ENCODE measurements at places on chromosomes 7 and 10. TPM values are rescaled to one million over a fixed set of nuclear protein-coding genes. Genes with fewer than 3 reads are reported as not detected.
A peak's percentile ranks its signal among the peaks of the same experiment; 100 is the strongest.

DNA sequence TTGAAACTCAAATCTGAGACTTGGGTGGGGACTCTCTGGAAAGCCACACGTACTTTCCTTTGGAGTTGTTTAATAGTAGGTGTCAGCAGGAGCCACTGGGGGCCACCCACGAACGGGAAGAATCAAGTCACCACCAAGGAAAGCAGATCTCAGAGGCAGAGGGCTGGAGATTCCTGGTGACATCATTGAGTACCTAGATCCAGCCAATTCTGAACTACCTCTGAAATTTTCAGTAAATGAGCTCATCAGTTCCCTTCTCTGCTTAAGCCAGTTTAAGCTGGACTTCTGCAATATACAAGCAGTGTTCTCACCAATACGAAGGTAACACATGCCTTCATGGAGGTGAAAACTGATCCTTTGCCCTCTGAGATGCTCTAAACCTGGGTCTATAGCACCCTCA, 99.3 kb upstream of the SORCS3 start:
- no peak for DNase-seq
- no peak overlapping the region for H3K27ac ChIP-seq
- H3K4me3 ChIP-seq: no peak overlapping the region
- no peaks in the 10 kb centered on the region for H3K36me3 ChIP-seq
- H3K27me3 ChIP-seq: no peaks in the 10 kb centered on the region
- H3K4me1 ChIP-seq: no peaks in the 10 kb centered on the region

DNA sequence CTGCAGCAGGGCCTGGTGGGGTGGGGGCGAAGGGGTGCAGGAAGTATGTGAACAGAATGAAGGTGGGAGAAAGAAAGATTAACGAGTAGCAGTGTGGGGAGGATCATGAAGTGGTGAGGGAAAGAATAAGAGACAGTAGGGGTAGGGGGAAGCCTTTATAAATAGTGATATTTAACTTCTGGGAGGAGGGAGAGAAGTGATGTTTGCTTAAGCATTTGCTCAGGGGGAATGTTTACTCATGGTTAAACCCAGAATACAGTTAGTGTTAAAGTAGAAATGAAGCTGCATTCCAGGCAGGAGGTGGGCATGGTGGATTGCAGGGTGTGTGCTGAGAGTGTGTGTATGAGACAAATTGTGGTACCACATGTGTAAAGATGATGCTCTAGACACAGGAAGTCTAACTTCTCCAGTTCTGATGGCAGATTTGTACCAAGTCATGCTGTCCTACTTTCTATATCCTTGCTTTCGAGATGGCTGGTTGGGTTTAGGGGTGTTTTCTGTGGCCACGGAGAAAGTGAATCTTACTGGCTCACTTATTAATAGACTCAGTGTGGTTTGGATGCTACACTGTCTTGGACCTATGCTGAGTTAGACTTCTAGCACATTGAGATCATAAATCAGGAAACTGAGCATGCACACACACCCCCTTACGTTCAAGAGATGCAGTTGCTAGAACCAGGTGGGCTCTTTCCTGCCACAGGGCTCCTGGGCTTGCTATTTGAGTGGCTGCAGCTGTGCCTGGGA, 10.6 kb upstream of the DNMBP start:
- H3K27me3 ChIP-seq: peaks cover 4% of the 10 kb centered on the region
- no peaks in the 10 kb centered on the region for H3K4me1 ChIP-seq
- no peak for DNase-seq
- H3K4me3 ChIP-seq: no peak overlapping the region
- H3K27ac ChIP-seq: no peak overlapping the region
- no peaks in the 10 kb centered on the region for H3K36me3 ChIP-seq

DNA sequence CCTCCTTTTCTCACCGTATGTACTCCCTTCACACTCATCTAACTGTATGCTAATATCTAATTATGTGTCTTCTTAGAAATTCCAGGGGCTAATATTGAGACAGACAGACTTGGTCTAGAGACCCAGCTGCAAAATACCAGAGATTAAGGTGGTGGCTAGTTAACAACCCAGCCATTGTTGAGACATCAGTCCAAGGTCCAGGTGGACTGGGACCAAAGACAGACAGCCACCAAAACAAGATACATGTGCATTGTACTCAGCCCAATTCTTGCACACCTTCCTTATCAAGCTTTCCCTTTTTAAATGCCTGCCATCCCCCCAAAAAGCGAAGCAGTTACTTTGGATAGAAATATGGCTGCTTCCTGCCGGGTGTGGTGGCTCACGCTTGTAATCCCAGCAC, 43.3 kb upstream of the LRRN3 start:
- no peaks in the 10 kb centered on the region for H3K4me1 ChIP-seq
- H3K36me3 ChIP-seq: no peaks in the 10 kb centered on the region
- H3K27me3 ChIP-seq: no peaks in the 10 kb centered on the region
- no peak overlapping the region for H3K4me3 ChIP-seq
- H3K27ac ChIP-seq: no peak overlapping the region
- no peak for DNase-seq

GRCh38 chr7:106110238-106110560, 1.9 kb downstream of the SYPL1 start:
- peak overlapping the region; percentile 87 for H3K4me3 ChIP-seq
- no peak overlapping the region for H3K27ac ChIP-seq
- no peak for DNase-seq
- peaks cover 16% of the 10 kb centered on the region for H3K4me1 ChIP-seq
- no peaks in the 10 kb centered on the region for H3K36me3 ChIP-seq

DNA sequence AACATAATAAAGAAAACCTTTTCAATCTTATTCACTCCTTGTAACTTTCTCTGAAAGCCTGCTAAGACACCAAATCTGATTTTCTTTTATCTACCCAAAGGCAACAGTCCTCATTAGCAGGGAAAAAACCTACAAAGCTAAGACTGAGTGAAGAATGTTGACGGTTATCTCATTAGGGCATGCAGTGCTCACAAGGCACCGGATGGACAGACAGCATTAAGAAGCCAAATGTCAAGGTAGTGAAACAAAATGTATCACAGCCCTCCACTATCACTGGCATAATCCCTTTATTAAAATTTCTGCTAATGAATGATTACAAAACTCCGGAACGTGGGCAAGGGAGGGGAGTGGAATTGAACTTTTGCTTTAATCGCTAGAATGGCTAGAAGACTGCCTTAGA, 442.8 kb downstream of the NEBL start:
- no peaks in the 10 kb centered on the region for H3K4me1 ChIP-seq
- H3K27me3 ChIP-seq: no peaks in the 10 kb centered on the region
- no peaks in the 10 kb centered on the region for H3K36me3 ChIP-seq
- H3K4me3 ChIP-seq: no peak overlapping the region
- H3K27ac ChIP-seq: no peak overlapping the region

GRCh38 chr7:66609176-66609575, 19.5 kb upstream of the KCTD7 start:
- H3K36me3 ChIP-seq: no peaks in the 10 kb centered on the region
- no peaks in the 10 kb centered on the region for H3K4me1 ChIP-seq
- DNase-seq: no peak
- no peaks in the 10 kb centered on the region for H3K27me3 ChIP-seq

DNA sequence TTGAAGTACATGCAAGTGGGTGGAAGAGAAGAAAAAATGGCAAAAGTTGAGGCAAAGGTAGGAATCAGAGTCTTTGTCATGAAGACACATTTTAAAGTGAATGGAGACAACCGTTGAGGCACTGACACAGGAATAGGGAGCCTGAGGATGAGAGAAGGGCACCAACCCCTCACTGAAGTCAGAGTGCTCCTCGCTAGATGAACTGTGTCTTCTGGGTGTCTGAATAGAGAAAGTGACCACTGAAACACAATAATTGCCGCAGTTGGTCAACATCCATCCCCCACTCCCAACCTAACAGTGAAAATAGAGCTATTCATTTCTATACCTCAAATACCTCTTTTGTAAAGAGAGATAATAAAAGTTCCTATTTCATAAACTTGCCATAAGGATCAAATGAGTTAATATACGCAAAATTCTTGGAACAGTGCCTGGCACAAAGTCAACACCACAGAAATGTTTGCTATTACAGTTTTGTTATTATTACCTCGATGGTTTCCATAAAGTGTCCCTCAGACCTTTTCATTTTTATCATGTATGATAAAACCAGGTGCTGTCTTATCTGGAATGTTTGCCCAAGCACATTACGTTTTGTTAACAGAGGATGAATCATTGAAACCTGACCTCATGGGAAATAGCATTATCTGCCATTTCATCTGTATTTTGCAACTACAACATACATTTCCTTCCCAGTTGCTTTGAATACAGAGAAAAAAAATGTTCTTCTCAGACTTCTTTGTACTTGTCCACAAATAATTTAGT, 61.8 kb upstream of the SP4 start:
- H3K27ac ChIP-seq: no peak overlapping the region
- H3K4me1 ChIP-seq: peaks cover 3% of the 10 kb centered on the region
- H3K4me3 ChIP-seq: no peak overlapping the region
- H3K27me3 ChIP-seq: no peaks in the 10 kb centered on the region

The FFAR4 gene
- 0.97 TPM for polyA plus RNA-seq

All from CD14-positive monocyte (primary cell).